NCI-H748 treated with DMSO at 0.1 percent for 48 hours (cell line): ENCODE measurements at places on chromosomes 11 and 22.

- no peak for DNase-seq
Observed at GRCh38 chr22:10727393-10727792, 4800.6 kb upstream of the OR11H1 start.

DNA sequence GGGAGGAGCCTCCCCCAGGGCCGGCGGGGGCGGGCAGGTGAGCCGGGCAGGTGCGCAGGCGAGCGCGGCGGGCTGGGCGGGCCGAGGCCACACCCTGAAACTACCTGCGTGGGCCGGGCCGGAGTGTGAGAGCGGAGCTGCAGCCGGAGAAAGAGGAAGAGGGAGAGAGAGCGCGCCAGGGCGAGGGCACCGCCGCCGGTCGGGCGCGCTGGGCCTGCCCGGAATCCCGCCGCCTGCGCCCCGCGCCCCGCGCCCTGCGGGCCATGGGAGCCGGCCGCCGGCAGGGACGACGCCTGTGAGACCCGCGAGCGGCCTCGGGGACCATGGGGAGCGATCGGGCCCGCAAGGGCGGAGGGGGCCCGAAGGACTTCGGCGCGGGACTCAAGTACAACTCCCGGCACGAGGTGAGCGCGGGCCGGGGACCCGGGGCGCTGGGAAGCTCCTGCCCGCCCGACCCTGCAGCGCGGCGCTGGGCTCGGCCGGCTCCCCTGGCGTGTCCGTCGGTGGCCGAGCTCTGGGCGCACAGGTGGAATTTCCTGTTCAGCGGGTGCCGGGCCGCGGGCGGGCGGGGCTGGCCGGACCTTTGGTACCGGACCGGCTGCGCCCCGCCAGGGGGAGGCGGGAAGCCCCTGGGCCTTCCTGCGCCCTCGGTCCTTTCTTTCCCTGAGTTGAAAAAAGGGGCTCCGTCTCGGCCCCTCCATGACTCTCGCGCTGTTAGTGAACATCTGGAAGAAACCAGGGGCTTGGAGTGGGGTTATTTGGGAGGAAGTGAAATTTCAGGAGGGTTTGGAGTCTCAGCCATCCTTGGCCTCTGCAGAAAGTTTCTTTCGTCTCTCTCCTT, at the start of gene ST14:
Gene ST14, plus strand, starts transcription at position 126 of the 841 bp plus-strand sequence. Its CDS starts 198 bp downstream, at position 324.
- DNase-seq: no peak

- no peak for DNase-seq
Observed at GRCh38 chr22:21984793-21985192, 2.2 kb upstream of the TOP3B start.

- DNase-seq: no peak
Observed at GRCh38 chr11:75338516-75339208, 12.8 kb downstream of the ARRB1 start.

GRCh38 chr11:10208131-10208575, 85.9 kb downstream of the SBF2 start:
- DNase-seq: peak; percentile 53

- DNase-seq: no peak
Observed at GRCh38 chr11:86668929-86669328, 3.5 kb downstream of the ME3 start.

DNA sequence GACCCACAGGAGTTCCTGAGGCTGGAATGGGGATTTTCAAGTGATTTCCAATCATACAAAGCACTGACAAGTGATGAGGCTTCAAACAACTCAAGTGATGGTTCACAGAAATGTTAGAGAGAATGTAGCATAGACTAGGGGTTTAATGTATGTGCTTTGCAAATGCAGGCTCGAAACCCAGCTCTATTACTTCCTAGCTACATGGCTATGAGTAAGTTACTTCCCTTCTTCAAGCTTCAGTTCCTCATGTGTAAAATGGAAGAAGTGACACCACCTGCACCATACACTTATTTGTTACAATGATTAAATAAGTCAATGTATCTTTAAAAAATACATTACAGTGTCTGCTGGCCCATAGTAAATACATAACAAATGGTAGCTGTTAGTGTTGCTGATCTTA, 139.8 kb downstream of the CCDC81 start:
- DNase-seq: no peak

DNA sequence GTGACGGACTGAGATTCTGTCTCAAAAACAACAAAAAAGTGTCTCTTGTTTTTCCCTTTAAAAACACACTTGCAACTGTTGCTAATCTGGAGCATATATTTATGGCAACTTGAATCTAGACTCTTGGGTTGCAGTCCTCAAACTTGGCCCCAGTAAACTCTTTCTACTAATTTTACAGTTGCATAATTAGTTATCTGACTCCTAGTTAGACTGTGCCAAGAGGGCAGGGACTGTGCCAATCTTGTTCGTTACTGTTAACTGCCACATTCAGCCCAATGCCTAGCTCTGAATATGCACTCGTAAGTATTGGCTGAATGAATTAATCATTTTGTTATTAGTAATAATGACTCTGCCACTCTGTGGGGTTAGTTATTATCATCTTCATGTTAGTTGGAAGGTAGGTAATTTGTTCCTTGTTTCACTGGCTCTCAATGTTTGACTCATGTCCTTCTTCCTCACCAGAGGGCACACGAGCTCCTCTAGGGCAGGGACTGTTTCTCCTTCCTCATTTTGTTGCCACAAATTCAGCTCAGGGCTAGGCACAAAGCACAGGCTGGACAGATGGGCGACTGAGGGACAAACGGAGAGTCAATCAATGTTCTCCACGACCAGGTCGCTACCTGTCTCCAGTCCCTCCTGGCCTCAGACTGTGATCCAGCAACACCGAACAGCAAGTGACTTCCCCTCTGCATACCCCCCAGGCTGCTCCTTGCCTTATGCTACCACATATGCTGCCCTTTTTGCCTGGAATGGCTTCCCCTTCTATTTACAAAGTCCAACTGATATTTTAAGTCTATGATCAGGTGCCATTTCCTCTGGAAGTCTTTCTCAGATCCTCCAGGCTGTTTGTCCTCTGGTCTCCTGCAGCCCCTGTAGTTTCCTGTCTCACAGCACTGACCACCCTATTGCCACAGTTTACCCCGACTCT, 9.0 kb downstream of the CLPB start:
- no peak for DNase-seq

GRCh38 chr11:79434283-79434682, 6.5 kb downstream of the TENM4 start:
- no peak for DNase-seq

GRCh38 chr22:37229805-37230672, 14.0 kb downstream of the RAC2 start:
- no peak for DNase-seq

- no peak for DNase-seq
Observed at GRCh38 chr11:13831696-13832095, 130.8 kb upstream of the SPON1 start.

DNA sequence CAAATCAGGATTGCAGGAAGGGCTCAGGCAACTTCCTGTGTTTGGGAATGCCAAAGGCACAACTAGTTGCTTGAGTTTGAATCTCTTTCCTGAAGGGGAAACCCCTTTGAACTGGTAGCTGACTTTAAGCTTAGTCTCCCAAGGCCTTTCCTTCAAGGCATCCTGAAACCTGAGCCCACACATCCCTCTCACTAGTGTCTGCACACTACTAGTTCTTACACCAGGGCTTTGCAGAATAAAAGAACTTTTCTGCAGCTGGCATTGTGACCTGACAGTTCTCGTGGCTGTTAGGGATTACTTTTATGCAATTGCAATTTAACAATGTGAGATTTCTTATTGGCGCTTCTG, 95.4 kb downstream of the EXT2 start:
- no peak for DNase-seq

DNA sequence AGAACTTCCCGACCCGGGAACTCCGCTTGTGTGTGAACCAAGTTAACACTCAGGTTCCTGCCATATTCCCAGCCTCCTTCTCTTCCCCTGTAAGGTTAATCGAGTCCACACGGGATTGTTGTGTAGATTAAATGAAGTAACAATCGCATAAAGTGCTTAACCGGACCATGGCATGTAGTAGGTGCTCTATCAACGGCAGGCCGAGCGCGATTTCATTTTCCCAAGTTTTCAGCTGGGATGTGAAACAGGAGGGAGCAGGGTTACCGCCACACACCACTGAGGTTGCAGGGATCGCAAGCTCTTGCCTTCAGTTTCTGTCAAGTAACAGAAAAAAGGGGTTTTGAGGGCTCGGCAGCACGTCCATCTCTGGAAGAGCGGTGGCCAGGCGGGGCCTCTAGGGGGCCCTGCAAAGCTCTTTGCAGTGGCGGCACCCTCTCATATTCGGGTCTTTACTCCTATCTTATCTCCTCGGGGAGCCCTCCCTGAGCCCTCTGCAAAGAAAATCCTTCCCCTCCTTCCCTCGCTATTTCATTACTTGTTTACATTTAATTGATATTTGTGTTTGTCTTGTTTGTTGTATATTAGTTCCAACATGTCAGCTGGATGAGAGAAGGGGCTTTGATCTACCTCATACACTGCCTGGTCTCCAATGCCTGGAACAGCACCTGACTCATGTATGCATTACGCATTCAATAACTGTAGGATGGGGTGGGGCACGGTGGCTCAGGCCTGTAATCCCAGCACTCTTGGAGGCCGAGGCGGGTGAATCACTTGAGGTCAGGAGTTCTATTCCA, 816 bp upstream of the PLEKHA7 start:
- peak; percentile 40 for DNase-seq

GRCh38 chr11:68412593-68413475, 47.7 kb upstream of the PPP6R3 start:
- no peak for DNase-seq

- DNase-seq: no peak
Observed at GRCh38 chr11:44892843-44893242, 57.8 kb downstream of the TP53I11 start.

DNA sequence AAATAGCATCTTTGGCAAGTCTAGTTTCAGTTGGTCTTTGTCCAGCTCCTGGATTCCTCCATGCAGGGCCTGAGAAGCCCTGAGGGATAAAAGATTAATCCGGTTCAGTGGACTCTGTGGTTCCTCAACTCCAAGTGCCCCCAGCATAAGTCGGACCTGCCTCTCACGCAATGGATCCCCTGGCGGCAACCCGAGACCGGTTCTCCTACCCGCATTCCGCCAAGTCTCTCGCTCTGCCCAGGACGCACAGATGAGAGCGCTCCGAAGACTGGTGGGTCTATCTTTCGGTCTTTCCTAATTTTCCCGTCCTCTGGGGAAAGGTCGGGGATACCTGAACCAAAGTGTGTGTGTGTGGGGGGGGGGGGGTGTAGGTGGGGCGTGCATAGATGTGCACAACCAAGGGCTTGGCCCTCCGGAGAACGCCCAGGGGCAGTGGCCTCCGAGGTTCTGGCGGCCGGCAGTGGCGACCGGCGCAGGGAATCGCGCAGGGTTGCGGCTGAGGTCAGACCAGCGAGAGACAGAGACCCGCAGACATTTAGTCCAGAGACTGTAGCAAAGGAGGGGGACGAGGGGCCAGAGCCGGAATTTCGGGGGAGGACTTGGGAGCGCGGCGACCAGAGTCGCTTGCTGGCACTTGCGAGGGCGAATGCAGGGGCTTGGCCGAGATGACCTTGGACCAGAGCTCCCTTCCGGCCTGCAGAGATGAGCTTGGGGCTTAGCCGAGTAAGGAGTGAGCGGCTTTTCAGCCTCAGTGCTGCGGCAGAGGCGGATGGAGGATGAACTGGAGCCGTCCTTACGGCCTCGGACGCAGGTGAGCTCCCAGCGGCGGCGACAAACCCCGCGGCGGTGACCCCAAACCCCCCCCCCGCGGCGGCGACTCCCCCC, 712 bp upstream of the SLC2A11 start:
- no peak for DNase-seq

DNA sequence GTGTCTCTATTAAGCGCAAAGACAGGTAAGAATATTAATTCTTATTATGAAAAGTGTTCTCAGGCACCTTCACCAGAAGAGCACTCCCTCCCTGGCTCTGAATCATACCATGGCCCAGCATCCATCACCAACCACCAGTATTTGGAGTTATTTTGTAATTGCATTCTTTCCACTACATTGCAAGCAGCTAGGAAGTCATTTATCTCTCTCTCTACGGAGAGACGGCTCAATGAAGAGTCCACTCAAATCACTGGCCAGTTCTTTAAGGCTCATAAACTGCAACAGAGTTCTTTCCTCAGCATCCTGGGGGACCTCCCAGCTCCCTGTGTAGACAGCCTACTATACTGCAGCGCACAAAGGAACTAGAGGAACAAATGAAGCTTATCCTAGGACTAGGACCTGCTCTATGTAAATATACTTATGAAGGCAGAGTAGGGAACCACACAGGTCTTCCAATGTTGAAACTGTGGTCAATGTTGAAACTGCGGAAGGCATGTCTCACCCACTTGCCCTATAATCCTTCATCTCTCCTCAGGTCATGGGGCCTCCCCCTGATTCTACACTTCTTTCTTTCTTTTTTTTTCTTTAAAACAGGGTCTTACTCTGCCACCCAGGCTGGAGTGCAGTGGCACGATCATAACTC, 63.4 kb downstream of the AAMDC start:
- no peak for DNase-seq

- DNase-seq: no peak
Observed at GRCh38 chr11:115578275-115578674, 74.1 kb upstream of the CADM1 start.

GRCh38 chr11:128235958-128236357, 351.4 kb downstream of the ETS1 start:
- DNase-seq: peak; percentile 37

DNA sequence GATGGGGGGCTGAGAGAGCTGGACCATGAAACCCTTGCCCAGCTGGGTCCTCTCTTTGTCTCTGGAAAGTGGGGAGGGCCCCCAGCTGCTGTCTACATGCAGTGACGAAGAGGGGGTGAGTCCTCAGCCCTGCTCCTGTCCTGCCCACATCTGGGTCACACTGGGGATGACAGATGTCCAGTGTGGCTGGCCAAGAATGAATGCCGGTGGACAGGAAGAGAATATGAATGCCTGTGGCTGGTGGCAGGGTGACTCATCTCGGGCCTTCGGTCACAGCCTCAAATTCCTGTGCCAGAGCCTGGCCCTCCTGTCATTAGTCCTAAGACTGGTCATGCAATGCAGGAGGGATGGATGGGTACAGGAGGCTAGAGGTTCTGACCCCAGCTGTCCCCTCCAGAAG, 2.2 kb upstream of the PNPLA3 start:
- no peak for DNase-seq

DNA sequence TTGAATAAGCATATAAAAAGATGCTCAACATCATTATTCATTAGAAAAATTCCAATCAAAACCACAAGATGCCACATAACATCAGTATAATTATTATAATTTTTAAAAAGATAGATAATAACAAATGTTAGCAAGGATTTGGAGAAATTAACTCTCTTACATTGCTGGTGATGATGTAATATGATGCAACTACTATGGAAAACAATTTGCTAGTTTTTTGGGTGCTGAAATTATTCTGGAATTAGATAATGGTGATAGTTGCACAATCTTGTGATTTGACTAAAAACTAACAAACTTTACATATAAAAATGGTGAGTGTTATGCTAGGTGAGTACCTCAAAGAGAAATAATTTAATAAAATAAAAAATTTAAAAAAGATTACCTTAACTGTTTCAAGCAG, 412.2 kb downstream of the LRRC4C start:
- no peak for DNase-seq

DNA sequence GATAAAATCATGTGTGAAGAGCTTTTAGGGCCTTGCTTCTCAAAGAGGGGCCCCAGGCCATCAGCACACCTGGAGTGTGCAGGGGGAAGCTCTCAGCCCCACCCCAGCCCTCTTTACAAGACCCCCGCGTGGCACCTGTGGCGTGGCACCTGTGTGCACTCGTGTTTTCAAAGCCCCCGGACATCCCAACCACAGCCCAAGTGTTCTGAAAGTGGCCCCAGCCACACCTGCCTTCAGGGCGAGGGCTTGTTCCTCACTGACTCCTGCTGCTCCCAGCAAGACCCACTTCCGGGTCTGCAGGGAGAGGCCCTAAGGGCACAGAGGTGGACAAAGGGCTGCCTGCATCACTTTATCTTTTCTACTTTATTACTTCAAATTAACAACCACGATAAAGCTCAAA, 17.5 kb upstream of the TMEM184B start:
- DNase-seq: no peak
